ENCODE measurements at places on chromosomes 12 and 14.

- DNase-seq: peak; percentile 18
These were observed 107.0 kb upstream of the CRY1 start for GRCh38 chr12:107200394-107200793.

- no peak for DNase-seq
These were observed 12.0 kb upstream of the GALNT6 start for GRCh38 chr12:51403159-51403558.

GRCh38 chr12:11896417-11896929 is 174.3 kb upstream of the BCL2L14 start:
- DNase-seq: no peak

DNA sequence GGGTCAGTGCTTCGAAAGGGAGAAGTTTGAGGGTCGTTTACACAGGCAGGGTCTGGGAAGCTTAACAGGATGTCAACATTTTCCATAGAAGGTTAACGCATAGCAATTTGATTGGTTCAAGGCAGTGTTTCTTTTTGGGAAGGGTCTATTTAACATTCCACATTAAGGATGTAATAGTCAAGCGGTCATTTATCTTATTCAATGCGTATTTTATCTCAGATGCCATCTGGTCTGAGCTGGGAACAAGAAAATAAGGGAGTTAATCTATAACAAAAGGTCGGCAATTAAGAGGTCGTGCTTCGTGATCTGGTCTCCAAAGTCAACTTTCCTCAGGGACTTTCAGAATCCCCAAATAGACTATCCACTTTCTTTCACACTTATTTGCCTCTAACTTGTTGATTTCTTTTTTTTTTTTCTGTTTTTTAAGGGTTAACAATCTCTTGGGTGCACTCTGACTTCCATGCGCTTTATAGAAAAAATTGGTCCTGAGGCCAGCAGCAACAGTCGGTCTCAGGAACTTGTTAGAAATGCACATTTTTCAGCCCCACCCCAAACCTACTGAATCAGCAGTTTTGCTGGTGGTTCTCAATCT is 550 bp upstream of the RESF1 start:
- no peak for DNase-seq

GRCh38 chr14:101187816-101188570 is 284.5 kb upstream of the RTL1 start:
- DNase-seq: no peak

DNA sequence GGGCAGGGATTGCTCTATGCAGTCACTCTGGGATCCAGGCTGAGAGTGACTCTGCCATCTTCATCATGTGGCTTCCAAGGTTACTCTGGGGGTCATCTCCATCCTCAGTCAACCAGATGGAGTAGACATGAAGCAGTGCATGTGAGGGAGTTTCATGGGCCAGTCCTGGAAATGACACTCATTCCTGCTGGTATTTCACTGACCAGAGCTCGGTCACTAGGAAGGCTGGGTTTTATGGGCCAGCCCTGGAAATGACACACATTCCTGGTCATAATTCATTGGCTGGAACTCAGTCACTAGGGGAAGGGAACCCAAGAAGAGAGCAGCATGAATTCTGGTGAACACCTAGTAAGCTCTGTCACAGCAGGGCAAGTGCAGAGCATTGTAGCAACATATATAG is 144.7 kb downstream of the SMOC1 start:
- DNase-seq: no peak

- no peak for DNase-seq
These were observed 576.2 kb upstream of the TBX3 start for GRCh38 chr12:115259968-115260747.

DNA sequence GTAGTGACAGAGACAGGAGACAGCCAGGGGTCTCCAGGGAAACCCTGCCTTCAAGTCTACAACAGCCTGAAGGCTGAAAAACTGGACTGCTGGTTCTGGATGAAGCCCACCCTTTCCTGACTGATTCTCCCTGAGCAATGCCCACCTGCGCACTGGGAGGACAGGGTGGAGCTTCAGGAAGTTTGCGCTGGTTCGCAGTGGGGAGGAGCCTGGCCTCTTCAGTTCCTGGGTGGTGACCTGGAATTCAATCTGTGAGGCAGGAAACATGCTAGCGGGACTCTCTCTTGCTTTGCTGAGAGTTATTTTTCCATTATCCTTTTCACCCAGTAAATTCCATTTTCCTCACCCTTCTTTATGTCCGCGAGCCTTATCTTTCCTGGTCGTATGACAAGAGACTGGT is 600.8 kb downstream of the TRHDE start:
- DNase-seq: no peak

DNA sequence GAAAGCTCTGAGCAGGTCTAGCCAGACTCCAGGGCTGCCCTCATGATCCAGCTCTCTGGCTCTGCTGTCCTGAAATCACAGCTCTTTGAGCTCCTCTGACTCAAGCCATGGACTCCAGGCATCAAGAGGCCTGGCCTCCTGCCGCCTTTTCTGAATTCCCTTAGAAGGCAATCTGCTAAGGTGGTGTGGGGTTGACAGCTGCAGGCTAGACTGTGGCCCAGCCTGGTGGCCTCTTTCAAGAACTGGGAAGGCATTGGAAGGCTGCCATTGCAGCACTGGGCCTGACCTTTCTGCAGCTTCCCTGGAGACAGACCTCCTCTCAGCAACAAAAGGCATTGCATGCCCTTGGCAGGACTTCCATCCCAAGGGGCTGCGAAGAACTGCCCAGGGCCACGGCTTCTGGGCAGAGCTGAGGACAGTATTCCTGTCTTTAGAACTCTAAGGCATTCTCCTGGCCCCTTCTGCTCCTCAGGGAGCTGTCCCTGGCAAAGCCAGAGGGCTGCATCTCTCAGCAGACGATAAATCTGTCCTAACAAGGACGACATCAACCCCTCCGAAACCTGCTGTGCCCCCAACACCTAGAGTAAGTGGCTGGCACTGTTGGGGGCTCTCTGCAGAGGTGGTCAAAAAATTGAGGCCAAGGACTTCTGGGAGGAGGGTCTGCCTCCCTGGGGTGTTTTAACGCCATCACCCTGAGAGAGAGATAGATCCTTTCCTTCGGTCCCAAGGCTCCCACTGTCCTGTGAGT is 115.6 kb downstream of the RBM19 start:
- DNase-seq: no peak

- no peak for DNase-seq
These were observed 53.1 kb downstream of the PRIMA1 start for GRCh38 chr14:93735206-93735605.

- no peak for DNase-seq
These were observed 88.9 kb downstream of the MED13L start for GRCh38 chr12:116188581-116188980.

GRCh38 chr12:10672231-10672868 is 1.5 kb downstream of the STYK1 start:
- DNase-seq: no peak

- DNase-seq: no peak
These were observed 8.7 kb upstream of the BHLHE41 start for GRCh38 chr12:26133521-26133920.

- no peak for DNase-seq
These were observed 117.3 kb downstream of the MED13L start for GRCh38 chr12:116160231-116160630.

- no peak for DNase-seq
These were observed 61.9 kb downstream of the CHGA start for GRCh38 chr14:92984896-92985295.

- no peak for DNase-seq
These were observed 28.5 kb downstream of the SLC8B1 start for GRCh38 chr12:113306382-113306781.

DNA sequence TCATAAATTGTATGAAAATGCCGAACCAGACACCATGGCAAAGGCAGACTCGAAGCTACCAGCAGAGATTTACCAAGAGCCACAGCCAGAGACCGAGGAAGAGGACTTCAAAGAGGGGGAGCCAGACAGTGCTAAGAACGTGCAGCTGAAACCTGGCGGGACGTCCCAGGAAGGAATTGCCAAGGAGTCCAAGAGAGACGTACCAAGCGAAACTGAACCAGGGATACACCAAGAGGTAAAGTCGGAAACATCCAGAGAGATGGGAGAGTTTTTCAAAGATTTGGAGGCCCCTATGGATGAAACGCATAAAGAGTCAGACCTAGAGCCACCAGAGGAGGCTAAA is 294 bp downstream of the SAMD15 start:
- DNase-seq: no peak

GRCh38 chr12:5479761-5480160 is 47.9 kb downstream of the NTF3 start:
- no peak for DNase-seq

DNA sequence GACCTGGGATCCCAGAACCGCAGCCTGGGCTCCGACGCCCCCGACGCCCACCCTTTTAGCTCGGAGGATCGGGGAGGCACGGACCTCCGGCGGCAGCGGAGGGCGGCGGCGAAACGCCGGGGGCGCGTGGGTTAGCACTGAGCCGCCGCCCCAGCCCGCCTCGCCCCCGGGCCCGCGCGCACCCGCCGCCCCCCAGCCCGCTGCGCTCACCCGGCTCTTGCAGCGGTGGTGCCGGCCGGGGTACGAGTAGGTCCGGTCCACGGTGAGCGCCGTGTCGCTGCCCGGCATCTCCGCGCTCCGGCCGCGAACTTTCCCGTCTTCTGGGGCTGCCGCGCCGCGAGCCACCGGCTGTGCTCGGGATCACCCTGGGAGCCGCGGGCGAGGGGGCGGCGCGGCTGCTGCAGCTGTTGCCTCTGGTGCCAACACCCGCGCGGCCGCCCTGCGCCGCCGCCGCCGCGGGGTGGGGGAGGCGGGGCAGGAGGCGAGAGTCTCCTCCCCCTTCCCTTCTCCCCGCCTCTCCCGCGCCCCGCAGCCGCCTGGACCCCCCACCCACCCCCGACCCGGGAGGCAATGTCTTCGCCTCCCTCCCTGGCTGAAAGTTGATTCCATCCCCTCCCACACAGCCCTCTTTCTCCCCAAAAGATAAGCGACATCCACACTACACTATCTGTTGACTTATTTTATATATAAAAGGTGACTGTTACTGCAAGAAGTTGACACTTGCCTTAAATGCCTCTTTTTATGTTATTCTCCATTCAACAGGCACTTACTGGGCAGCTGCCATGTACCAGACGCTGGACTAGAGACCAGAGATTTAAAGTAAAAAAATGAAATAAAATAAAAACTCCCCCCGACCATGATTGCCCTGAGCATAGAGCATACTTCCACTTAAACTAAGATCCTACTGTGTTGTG is at the start of gene TMCC3:
TMCC3 (minus strand) TSS at position 415 of the 914 bp plus-strand sequence; CDS start at position 288, 127 bp downstream.
- DNase-seq: peak; percentile 36

GRCh38 chr14:23119363-23120327 is 590 bp upstream of the CEBPE start:
- DNase-seq: no peak

DNA sequence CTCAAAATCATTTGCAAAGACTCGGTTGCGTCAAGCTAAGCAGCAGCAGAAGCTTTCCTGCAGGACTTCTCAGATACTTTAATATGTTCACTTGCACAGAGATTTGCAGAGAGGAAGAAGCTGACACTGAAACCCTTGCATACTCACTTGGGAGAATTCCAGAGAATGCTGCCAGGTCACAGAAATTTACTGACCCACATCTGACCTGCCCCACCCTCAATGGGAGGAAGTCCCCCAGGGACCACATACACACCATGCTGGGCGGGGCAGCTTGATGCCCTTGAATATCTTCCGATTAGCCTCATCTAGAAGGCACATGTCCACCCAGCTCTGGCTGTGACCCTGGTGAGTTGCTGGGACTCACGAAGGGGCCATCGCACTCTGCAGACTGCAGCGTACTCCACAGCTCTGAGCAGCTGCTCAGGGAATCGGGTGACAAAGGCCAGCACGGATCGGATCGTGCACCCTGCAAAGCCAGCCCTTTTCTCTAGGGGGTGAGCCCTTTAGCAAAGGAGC is 83.2 kb downstream of the ITPK1 start:
- DNase-seq: no peak

- DNase-seq: no peak
These were observed 217.2 kb downstream of the SLC15A4 start for GRCh38 chr12:128606538-128606937.

DNA sequence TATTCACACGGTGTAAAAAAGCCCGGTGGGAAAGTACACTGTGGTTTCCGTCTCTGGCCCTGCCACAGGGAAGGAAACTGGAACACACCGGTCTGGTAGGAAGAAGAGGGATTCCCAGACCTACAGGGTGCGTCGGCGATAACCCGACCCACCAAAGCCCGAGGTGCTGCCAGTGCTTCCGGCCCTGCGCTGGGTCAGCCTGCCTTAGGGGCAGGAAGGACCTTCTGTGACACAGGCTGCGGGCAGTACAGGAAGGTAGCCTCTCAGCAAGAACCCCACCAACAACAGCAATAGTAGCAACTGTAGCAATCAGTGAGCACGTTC is 169.5 kb upstream of the FKBP4 start:
- no peak for DNase-seq

DNA sequence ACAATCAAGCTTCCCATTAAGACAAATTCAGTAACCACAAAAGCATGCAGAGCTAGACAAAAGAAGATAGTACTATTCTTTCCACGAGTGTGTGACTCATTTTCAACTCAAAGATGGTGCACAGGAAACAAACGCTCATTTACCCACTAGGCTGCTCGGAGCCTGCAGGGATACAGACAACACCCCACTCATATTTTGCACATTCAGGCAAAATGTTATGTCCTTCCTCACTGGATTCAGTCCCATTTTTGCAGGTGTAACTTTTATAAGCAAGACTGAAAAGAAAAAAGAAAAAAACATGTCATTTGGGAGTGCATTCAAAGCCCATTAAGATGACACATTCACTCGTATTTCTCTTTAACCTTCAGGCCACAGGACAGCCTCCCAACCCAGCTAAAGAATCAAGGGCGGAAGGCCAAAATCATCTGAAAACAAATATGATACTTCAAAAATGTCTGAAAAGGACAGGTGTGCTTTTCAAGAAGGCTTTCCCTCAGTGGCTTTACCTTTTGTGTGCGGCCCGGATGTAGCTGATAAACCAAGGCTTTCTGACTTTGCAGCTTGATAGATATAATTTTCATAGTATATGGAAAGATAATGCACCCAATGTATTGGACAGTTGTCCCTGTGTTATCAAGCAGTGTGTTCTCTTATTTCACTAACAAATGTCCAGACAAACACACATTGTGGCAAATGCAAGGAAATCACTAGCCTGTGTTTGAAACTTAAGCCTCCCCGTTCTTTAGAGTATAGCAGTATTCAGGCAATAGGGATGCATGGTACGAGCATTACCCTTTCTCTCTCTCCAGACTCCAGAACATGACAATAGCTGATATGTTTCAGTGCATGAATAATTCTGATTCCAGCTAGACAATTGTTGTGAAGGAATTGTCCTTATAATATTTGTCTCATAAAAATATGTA is 147.8 kb upstream of the KRR1 start:
- peak; percentile 21 for DNase-seq

GRCh38 chr12:46569826-46570439 is 197.4 kb upstream of the SLC38A2 start:
- no peak for DNase-seq

DNA sequence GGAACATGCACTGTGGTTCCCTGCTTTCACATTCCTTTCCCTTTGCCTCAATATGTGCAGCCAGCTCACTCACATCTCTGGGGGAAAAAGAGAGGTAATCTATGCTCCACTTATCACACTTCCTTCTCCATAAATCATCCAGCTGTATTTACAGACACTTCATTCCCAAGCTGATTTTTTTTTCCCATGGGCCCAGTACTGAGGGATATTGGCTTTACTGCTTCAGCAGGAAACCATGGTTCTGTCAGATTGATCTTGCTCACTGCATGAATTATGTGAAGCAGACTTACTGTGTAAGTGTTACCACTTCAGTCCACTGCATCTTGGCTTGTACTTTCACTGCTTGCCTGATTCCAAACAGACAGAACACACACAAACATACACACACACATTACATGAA is 555.6 kb downstream of the CCER1 start:
- no peak for DNase-seq

All from HTR-8/SVneo (cell line).